ENCODE measurements at places on chromosomes 4 and X.

- DNase-seq, result no peak
Observed at GRCh38 chrX:55006827-55007621, 6.9 kb downstream of the APEX2 start.

DNA sequence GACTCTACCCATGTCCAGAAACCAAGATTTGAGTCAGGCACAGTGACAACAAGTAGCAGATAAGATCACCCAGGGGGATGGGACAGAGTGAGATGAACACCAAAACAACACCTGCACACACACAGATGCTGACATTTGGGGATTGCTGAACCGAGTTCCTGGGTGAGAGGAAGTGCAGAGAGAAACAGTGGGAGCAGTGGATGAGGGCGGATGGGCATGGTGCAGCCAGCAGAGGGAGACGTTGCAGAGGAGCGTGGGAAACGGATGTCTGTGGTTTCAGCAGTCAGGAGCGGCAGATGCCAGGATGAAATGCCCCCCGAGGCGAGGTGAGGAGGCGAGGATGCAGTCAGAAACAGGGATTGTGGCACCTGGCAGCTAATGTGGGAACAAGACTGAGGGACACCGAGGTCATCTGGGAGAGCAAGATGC, 78.6 kb upstream of the STS start:
- no peak for DNase-seq

GRCh38 chrX:130330706-130331105, 9.0 kb upstream of the SLC25A14 start:
- DNase-seq, result no peak

DNA sequence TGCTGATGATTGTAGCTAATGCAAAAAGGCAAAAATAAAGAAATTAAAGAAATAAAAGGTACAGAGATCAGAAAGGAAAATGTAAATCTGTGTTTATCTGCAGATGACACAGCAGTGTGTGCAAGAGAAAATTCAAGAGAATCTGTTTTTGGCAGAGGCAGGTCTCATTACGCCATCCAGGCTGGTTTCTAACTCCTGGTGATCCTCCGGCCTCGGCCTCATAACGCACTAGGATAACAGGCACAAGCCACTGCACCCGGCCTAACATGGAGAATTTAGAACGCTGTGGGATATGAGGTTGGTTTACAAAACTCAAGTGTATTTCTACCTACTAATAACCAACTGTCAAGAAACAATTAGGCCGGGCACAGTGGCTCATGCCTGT, 29.4 kb downstream of the CTBP1 start:
- DNase-seq, result no peak

GRCh38 chr4:80465238-80465637, 129.7 kb downstream of the CFAP299 start:
- DNase-seq, result no peak

- DNase-seq, result no peak
Observed at GRCh38 chr4:134388351-134388750, 186.8 kb upstream of the PABPC4L start.

- DNase-seq, result no peak
Observed at GRCh38 chr4:138055890-138056289, 186.3 kb downstream of the SLC7A11 start.

DNA sequence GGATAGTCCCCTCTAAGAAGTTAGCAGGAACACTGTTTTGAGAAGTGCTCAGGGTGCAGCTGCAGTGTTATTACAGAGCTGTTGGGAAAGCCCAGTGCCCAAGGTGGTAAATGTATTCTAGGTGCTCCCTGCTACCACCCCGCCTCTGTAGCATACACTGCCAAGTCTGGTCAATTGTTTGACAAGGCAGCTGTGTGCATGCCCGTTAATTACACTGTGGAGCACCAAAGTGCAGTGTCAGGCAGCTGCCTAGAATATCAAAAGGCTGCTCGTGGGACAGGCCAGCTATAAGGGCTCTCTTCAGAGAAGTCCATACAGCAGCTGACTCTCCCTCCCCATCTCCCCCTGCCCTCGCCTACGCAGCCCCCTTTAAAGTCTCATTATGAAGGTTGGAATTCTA, 99.9 kb upstream of the KLHL13 start:
- DNase-seq, result no peak

DNA sequence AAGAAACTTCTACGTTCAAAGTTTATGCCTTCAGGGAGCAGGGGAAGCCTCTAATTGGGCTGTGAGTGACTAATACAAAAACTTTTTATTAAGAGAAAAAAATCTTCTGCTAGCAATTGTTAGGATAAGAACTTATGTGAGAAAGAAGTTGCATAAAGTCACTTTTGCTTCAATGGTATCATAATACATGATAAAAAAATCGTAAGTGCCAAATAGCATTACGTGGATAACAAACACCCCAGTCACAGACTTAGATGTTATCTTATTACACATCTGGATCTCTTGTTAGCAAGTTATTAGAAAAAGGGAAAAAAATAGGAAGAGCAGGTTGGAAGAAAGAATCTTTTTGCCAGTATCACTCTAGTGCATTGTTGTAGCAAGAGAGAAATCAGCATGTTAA, 4.2 kb upstream of the NDST4 start:
- DNase-seq, result no peak
